CD8-positive, alpha-beta memory T cell (primary cell): ENCODE measurements at places on chromosomes 4 and X.
A peak's percentile ranks its signal among the peaks of the same experiment; 100 is the strongest.

- H3K4me3 ChIP-seq, result no peak overlapping the region
- no peaks in the 10 kb centered on the region for H3K4me1 ChIP-seq
- no peak for DNase-seq
Observed at GRCh38 chr4:91990726-91991125, 313.0 kb upstream of the GRID2 start.

GRCh38 chr4:139048026-139048425 lies 32.4 kb downstream of the NOCT start:
- H3K4me3 ChIP-seq, result no peak overlapping the region
- DNase-seq, result no peak
- no peaks in the 10 kb centered on the region for H3K4me1 ChIP-seq
- H3K36me3 ChIP-seq, result peaks cover 3% of the 10 kb centered on the region

- no peaks in the 10 kb centered on the region for H3K27me3 ChIP-seq
- no peak overlapping the region for H3K27ac ChIP-seq
- H3K4me1 ChIP-seq, result no peaks in the 10 kb centered on the region
- no peaks in the 10 kb centered on the region for H3K36me3 ChIP-seq
- H3K4me3 ChIP-seq, result no peak overlapping the region
Observed at GRCh38 chrX:120331116-120331515, 19.9 kb upstream of the TMEM255A start.

- DNase-seq, result no peak
- no peak overlapping the region for H3K27ac ChIP-seq
- H3K27me3 ChIP-seq, result no peaks in the 10 kb centered on the region
- H3K4me3 ChIP-seq, result no peak overlapping the region
Observed at GRCh38 chrX:115339441-115340025, 50.0 kb downstream of the LUZP4 start.

- no peak for DNase-seq
- H3K4me1 ChIP-seq, result no peaks in the 10 kb centered on the region
- H3K27me3 ChIP-seq, result no peaks in the 10 kb centered on the region
Observed at GRCh38 chrX:101303790-101304189, 12.7 kb upstream of the TAF7L start.

GRCh38 chrX:24387724-24388123 lies 27.3 kb downstream of the SUPT20HL1 start:
- DNase-seq, result no peak
- H3K4me3 ChIP-seq, result no peak overlapping the region
- no peaks in the 10 kb centered on the region for H3K27me3 ChIP-seq
- H3K36me3 ChIP-seq, result no peaks in the 10 kb centered on the region

- no peaks in the 10 kb centered on the region for H3K36me3 ChIP-seq
- H3K4me3 ChIP-seq, result no peak overlapping the region
- H3K27me3 ChIP-seq, result no peaks in the 10 kb centered on the region
- H3K27ac ChIP-seq, result no peak overlapping the region
- no peaks in the 10 kb centered on the region for H3K4me1 ChIP-seq
- no peak for DNase-seq
Observed at GRCh38 chr4:111781611-111782010, 363.6 kb upstream of the FAM241A start.

DNA sequence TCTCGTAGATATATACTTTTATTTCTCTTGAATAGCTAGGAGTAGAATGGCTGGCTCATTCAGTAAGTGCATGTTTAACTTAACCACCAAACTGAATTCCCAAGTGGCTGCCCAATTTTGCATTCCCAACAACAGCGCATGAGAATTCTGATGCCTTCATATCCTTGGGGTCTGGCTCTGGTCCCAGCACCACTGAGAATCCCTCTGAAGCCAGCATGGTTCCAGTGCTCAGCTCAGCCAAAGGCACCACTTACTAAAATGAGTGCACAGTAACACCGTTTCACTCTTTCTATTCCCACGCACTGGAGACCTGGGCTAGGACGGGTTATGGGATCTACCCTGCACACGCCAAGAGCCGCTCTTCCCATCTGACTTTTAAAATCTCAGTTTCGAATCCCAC lies 60.4 kb downstream of the CASP3 start:
- H3K36me3 ChIP-seq, result no peaks in the 10 kb centered on the region
- H3K4me3 ChIP-seq, result no peak overlapping the region
- H3K27ac ChIP-seq, result no peak overlapping the region
- no peaks in the 10 kb centered on the region for H3K27me3 ChIP-seq
- no peak for DNase-seq

- no peaks in the 10 kb centered on the region for H3K27me3 ChIP-seq
- no peak overlapping the region for H3K4me3 ChIP-seq
- no peaks in the 10 kb centered on the region for H3K4me1 ChIP-seq
- no peak for DNase-seq
Observed at GRCh38 chr4:61149278-61149677, 50.8 kb upstream of the ADGRL3 start.

DNA sequence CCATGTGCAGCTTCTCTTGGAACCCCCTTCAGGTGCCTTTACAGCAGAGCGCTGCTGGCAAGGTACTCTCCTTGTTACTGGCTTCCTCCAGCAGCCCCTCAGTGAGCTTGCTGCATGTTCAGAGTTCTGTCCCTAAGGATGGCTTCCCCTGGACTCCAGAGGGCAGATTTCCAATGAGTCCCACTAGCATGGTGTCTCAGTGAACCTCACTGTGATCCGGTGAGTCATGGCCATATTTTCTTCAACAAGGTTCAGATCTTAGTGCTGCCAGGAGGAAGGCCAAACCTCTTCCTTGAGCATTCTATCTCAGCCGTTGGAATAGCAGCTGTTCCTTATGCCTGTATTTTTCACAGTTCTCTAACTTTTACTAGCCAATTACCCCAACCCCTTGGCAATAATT lies 98.8 kb downstream of the CASK start:
- no peaks in the 10 kb centered on the region for H3K36me3 ChIP-seq
- H3K27me3 ChIP-seq, result no peaks in the 10 kb centered on the region
- no peaks in the 10 kb centered on the region for H3K4me1 ChIP-seq
- no peak overlapping the region for H3K27ac ChIP-seq
- H3K4me3 ChIP-seq, result no peak overlapping the region

DNA sequence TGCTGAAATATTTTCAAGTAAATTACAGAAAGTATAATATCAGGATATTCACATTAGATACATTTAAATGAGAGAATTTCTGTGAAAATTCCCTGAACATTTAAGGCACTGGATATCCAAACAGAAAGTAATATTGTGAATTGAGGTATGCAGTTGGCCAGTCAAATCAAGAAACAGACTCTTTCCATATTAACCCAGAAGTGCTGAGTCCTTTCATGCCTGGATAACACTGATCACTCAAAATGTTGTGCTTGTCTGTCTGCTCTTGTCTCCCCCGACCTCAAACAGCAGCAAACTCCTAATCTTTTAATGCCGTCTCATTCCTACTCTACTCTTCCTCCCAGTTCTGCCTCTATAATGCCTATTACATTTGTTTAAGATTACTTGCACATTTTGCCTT lies 51.2 kb downstream of the TBC1D9 start:
- H3K36me3 ChIP-seq, result no peaks in the 10 kb centered on the region
- H3K4me1 ChIP-seq, result no peaks in the 10 kb centered on the region
- no peak overlapping the region for H3K4me3 ChIP-seq
- H3K27me3 ChIP-seq, result no peaks in the 10 kb centered on the region
- no peak for DNase-seq
- no peak overlapping the region for H3K27ac ChIP-seq

GRCh38 chr4:169158046-169158445 lies 112.7 kb downstream of the SH3RF1 start:
- H3K4me3 ChIP-seq, result no peak overlapping the region
- no peak overlapping the region for H3K27ac ChIP-seq
- no peaks in the 10 kb centered on the region for H3K4me1 ChIP-seq
- H3K36me3 ChIP-seq, result no peaks in the 10 kb centered on the region
- no peak for DNase-seq
- no peaks in the 10 kb centered on the region for H3K27me3 ChIP-seq

- H3K27ac ChIP-seq, result no peak overlapping the region
- no peak for DNase-seq
- no peaks in the 10 kb centered on the region for H3K36me3 ChIP-seq
- no peaks in the 10 kb centered on the region for H3K27me3 ChIP-seq
- no peak overlapping the region for H3K4me3 ChIP-seq
Observed at GRCh38 chr4:188246488-188246887, 107.2 kb downstream of the TRIML1 start.

- no peak overlapping the region for H3K4me3 ChIP-seq
- no peaks in the 10 kb centered on the region for H3K27me3 ChIP-seq
- no peak overlapping the region for H3K27ac ChIP-seq
- no peaks in the 10 kb centered on the region for H3K4me1 ChIP-seq
- peak; percentile 8 for DNase-seq
- no peaks in the 10 kb centered on the region for H3K36me3 ChIP-seq
Observed at GRCh38 chr4:55312489-55313101, 33.4 kb upstream of the SRD5A3 start.
